Esophagus muscularis mucosa (tissue), 4 donors: ENCODE measurements at places on chromosomes 7 and 10.

DNA sequence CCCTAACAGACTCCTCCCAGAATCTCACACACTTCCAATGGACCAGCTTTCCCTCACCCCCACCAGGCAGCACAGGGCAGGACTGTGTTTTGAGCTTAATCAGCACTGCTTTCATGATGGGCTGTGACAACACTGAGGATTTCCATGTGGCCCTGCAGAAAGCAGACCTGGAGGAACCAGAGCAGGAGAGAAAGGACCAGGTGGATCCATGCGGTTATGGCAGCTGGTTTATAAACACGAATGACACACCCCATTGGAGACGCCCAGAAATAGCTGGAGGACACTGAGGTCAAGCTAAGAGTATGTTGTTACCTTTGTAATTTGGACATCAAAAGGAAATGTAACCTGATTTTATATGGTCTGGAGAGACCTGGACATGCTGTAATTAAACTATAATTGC lies 31.7 kb upstream of the HERPUD2 start:
- DNase-seq, result no peak

DNA sequence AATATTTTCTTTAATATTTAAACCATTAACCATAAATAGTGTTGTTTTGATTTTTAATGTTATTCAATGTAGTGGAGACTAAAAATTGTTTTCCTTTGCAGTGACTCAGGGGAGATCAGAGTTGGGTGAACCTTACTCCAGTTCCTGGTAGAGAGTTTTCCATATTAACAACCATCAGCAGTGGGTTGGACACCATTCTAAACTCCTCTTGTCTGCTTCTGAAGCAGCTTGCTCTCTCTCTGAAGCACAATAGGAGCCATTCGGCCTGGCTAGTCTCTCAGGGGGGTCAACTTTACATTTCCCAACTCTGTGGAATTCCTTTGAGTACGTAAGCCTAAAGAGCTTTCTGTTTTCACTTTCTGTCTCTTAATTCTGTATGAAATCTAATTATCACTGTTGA lies 9.4 kb upstream of the NRG3 start:
- DNase-seq, result no peak

DNA sequence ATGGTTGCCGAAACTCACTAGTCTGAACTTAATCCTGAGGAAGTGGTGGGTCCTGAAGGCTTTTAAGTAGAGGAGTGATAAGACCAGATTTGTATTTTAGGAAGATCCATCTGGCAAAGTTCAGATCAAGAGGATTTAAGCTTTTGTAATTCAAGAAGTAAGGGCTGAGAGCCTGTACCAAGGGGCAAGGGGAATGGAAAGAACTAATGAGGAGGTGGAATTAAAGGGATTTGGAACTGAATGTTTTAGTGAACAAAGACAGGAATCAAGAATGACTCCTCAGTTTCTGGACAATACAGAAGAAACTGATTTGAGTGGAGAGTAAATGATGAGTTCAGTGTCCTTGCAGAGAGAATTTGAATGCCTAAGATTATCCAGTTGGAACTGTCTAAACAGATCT lies 249.0 kb downstream of the C7orf25 start:
- DNase-seq, result no peak

DNA sequence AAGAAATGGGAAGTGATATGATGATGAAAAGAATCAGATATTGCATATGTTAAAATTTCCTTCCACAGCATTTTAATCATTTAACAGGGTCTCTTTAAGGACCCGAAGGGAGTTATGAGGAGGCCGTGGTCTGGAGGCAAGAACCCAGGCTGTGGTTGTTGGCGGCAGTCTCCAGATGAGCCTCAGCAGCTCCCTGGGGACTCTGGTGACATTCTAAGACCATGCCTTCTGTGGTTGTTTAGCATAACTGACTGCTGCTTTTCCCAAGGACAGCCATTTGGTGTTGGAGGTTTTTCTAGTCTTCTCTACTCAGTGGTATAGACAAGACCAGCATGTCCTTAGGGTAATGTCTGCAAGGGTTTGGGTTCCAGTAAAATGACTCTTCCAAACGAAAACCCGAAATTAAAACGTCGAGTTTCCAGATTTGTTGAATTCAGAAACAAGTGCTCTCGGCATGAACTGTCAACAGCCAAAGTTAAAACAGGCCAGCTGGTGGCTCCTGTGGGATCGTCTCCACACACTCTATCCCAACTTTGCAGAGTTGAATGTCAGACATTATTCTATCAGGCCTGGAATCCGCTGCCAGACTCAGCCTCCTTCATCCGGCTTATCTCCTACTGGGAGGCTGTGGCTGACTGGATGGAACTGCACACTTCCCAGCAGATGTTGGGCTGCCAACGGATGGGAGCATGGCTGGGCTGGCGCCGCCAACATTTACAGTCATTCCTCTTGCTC lies 183.1 kb downstream of the TAX1BP1 start:
- DNase-seq, result no peak

DNA sequence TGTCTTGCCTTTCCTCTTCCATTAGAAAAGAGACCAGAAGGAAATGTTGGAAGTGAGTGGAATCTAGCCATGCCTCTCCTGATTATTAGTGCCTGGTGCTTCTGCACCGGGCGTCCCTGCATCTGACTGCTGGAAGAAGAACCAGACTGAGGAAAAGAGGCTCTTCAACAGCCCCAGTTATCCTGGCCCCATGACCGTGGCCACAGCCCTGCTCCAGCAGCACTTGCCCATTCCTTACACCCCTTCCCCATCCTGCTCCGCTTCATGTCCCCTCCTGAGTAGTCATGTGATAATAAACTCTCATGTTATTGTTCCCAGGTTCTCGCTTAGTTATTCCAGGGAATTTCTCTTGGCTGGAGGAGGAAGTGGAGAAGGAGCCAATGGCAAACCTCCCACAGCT lies 4.2 kb downstream of the TMEM176A start:
- DNase-seq, result peak; percentile 75

DNA sequence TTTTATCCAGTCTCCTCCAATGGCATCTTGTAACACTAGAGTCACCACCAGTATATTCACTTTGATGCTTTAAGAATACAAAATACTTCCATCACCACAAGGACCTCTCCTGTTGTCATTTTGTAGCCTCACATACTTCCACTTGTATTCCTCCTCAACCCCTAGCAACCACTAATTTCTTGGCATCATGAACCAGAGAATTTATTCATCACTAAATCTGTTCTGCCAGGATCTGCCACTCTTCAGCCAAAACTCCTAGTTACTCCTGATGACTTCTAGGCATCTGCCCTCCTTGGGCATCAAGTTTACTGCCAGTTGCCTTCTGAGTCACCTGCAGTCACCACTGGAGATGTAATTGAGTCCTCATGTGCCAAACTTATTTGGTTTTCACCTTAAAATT lies 906.8 kb downstream of the CNTNAP2 start:
- no peak for DNase-seq

DNA sequence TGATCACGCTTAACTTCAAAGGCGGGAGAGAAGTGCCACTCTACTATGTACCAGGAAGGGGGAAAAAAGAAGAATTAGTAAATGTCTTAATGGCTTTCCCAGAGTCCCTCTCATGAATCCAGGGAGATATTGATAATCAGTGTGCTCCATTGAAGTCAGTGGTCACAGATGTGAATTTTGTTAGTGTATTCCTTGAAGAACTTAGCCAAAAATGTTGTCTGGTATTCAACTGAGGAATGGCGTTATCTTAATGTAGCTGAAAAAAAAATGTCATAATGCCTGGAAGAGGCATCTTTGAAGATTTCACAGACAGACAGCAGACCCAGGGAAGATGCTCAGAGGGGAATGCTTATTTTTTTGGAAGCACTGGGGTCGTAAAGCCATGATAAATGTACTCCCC lies 250.4 kb downstream of the WDR11 start:
- no peak for DNase-seq

- no peak for DNase-seq
Measured at GRCh38 chr7:70619130-70619529, 512.8 kb upstream of the GALNT17 start.

GRCh38 chr10:62016623-62017490 lies 115.4 kb downstream of the ARID5B start:
- no peak for DNase-seq

DNA sequence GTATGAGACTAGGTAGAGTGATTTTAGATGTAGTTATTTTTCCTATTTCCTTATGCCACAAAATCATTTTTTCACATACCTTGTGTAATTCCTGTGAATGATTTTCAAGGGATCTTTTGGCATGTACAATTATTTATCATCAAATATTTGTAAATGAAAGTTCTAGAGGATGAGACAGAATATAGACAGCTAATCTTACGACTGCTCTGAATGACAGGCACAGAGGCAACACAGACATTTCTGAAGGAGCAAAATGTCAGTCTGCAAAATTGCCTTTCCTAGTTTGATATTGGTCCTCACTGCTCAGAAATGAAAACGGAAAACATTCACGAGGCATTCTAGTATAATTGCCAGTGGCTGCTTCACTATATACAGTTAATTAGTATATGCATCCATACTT lies 810.6 kb upstream of the C7orf33 start:
- DNase-seq, result no peak

DNA sequence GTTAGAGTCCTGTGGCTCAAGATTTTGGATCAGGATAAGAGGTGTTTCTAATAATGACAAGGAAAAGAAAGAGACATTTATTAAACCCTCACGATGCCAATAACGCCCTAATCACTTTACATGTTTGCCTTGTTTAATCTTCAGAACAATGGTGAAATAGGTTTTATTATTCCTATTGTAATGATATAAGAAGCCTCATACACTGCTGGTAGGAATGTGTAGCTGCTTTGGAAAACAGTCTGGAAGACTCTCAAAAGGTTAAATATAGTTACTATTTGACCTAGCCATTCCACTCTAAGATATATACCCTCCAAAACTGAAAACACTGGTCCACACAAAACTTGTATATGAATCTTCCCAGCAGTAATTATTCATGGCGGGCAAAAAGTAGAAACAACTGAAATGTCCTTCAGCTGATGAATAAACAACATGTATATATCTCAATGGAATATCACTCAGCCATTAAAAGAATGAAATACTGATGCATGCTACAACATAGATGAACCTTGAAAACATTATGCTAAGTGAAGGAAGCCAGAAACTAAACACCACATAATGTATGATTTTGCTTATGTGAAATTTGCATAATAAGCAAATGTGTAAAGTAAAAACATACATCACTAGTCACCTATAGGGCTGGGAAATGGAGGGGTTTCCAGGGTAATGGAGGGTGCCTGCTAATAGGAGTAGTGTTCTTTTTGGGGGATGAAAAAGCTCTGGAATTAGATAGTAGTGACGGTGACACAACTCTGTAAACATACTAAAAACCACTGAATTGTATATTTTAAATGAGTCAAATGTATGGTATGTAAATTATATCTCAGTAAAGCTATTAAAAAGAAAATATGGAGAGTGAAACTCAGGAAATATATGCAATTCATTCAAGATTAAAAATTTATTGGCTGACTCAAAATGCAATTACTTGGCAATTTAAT lies 76.9 kb upstream of the ANK3 start:
- DNase-seq, result no peak
